ENCODE measurements at places on chromosomes 5 and 9.

GRCh38 chr5:59712836-59713497 lies 180.6 kb downstream of the PDE4D start:
- no peak overlapping the region for H3K4me3 ChIP-seq
- no peaks in the 10 kb centered on the region for H3K27me3 ChIP-seq
- DNase-seq = no peak
- peaks cover 2% of the 10 kb centered on the region for H3K36me3 ChIP-seq

DNA sequence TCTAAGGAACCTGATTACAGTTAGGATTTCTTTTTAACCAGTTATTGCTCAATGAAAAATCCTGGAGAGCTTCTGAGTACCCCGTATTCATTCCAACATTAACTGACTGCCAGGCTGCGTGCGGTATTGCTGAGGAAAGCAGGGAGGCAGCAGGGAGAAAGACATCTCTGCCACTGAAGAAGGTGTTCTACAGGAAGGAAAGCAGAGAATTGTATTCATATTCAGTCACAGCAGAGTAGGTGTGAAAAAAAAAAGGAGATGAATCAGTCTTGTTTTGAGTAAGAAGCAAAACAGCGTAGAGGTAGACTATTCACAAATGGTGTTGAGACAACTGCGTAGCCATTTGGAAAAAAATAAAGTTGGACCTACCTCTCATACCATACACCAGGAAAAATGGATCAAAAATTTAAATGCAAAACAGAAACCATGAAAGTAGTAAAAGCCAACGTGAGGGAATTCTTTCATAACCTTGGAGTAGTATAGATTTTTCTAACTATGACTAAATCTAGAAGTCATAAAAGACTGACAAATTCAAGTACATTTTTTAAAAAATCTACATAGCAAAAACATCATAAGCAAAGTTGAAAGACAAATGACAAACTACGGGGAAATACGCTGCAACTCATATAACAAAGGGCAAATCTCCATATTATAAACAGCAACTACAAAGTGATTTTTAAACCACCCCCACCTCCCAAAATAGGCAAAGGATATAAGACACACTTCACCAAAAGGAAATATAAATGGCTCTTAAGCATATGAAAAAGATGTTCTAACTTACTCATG lies 9.9 kb upstream of the NR4A3 start:
- no peak overlapping the region for H3K4me3 ChIP-seq
- H3K27ac ChIP-seq = no peak overlapping the region
- H3K27me3 ChIP-seq = no peaks in the 10 kb centered on the region

DNA sequence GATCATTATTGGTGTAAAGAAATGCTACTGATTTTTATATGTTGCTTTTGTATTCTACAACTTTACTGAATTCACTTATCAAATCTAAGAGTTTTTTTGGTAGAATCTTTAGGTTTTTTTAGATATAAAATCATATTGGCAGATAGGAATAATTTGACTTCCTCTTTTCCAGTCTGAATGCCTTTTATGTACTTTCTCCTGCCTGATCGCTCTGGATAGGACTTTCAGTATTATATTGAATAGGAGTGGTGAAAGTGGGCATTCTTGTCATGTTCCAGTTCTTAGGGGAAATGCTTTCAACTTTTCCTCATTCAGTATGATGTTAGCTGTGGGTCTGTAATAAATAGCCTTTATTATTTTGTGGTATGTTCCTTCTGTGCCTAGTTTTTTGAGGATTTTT lies 8.3 kb downstream of the AHRR start:
- no peak overlapping the region for H3K4me3 ChIP-seq
- H3K4me1 ChIP-seq = peaks cover 20% of the 10 kb centered on the region
- peaks cover 3% of the 10 kb centered on the region for H3K36me3 ChIP-seq
- DNase-seq = no peak

DNA sequence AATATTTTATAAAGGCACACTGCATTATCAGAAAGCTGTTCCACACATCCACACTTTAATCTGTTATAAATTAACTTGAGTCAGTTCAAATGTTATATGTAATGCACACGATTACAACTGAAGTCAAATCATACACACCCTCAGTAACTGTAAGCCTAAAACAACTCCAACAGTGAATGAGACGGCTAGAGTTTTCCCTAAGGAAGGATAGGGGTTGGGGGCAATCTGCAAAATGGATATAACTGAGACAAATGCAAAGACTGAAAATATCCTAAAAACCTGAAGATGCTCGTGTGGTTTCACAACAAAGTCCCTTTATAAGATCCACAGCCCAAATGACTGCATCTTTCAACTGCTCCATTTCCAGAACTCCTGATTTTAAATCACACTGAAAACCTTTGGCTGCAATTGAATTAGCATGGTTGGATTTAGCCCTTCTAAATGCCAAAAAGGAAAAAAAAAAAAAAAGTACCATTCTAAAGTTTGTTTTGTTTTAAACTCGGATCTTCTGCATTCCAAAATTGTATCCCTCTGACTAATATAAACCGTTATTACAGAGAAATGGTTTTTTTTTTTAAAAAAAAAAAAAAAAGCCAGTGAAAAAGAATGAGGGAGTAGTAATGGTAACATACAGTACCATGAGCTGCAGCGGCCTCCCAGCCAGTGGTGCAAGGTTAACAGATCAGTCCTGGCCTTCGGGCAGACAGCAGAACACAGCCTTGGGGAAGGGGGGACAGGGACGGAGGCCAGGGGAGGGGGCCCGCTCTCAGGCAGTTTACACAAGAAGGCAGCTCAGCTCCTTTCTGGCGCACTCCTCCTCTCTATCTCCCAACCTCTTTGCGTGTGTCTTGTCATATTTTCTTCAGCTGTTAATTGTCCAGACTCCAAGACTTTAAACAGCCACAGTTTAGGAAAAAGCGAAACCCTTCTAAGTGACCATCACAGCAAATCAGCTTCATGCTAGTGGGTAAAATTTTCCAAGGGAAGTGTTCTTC lies 166.1 kb downstream of the BNC2 start:
- no peak for DNase-seq
- no peak overlapping the region for H3K27ac ChIP-seq
- no peak overlapping the region for H3K4me3 ChIP-seq
- H3K36me3 ChIP-seq = no peaks in the 10 kb centered on the region

- peaks cover 25% of the 10 kb centered on the region for H3K4me1 ChIP-seq
- peaks cover 30% of the 10 kb centered on the region for H3K36me3 ChIP-seq
- H3K27me3 ChIP-seq = no peaks in the 10 kb centered on the region
- H3K4me3 ChIP-seq = no peak overlapping the region
- no peak overlapping the region for H3K27ac ChIP-seq
Observed at GRCh38 chr5:177231479-177232250, 71.9 kb downstream of the RAB24 start.

- DNase-seq = no peak
- H3K36me3 ChIP-seq = peaks cover 3% of the 10 kb centered on the region
- H3K27me3 ChIP-seq = peaks cover 60% of the 10 kb centered on the region
- no peak overlapping the region for H3K27ac ChIP-seq
Observed at GRCh38 chr5:168291964-168292785, 730 bp downstream of the WWC1 start.

DNA sequence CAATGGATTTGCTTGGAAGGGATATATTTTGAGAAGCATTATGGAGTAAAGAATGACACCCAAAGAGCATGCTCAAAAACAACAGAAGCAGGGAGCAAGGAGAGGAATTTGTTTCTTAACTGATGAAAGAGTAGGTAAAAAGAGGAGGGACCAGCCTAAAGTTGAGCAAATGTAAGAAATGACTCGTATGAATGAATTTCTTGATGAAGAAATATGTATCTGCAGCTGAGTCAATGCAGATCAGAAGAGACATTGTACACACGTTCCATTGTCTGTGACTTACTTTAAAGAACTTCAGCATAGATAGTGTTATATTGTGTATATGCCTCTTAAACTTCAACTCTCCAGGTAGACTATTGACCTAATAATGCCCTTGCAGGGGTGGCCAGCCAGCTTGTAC lies 112.7 kb upstream of the NREP start:
- no peaks in the 10 kb centered on the region for H3K27me3 ChIP-seq
- H3K4me1 ChIP-seq = no peaks in the 10 kb centered on the region
- no peak overlapping the region for H3K4me3 ChIP-seq

GRCh38 chr9:94990897-94991561 lies 264.5 kb downstream of the AOPEP start:
- no peak for DNase-seq
- H3K4me1 ChIP-seq = no peaks in the 10 kb centered on the region
- peaks cover 3% of the 10 kb centered on the region for H3K36me3 ChIP-seq

All from central memory CD8-positive, alpha-beta T cell (primary cell).